CD4-positive, alpha-beta T cell (primary cell): ENCODE measurements at places on chromosomes 6 and 20.

DNA sequence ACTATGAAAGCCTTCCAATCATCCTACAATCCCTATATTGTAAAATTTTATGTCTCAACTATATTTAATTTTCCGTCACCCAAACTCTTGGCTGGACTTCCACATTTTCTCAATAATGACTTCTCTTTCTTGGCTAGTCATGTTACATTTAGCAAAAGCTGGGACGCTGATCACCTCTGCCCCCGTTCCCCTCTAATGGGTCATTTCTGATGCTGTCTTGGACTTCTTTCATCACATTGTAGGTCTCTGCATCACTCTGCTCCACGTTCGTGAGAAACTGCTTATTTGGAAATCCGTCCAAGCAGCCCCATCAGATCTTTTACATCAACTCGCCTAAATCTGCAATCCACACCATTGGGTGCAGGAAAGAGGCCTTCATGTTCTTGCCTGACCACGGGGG, 203.8 kb downstream of the MYLK4 start:
- DNase-seq: no peak

- no peak for DNase-seq
Observed at GRCh38 chr20:39596554-39596953, 634.4 kb downstream of the DHX35 start.

- no peak for DNase-seq
Observed at GRCh38 chr6:38116248-38116647, 296.7 kb downstream of the ZFAND3 start.

GRCh38 chr6:16712255-16712930, 48.9 kb downstream of the ATXN1 start:
- no peak for DNase-seq

DNA sequence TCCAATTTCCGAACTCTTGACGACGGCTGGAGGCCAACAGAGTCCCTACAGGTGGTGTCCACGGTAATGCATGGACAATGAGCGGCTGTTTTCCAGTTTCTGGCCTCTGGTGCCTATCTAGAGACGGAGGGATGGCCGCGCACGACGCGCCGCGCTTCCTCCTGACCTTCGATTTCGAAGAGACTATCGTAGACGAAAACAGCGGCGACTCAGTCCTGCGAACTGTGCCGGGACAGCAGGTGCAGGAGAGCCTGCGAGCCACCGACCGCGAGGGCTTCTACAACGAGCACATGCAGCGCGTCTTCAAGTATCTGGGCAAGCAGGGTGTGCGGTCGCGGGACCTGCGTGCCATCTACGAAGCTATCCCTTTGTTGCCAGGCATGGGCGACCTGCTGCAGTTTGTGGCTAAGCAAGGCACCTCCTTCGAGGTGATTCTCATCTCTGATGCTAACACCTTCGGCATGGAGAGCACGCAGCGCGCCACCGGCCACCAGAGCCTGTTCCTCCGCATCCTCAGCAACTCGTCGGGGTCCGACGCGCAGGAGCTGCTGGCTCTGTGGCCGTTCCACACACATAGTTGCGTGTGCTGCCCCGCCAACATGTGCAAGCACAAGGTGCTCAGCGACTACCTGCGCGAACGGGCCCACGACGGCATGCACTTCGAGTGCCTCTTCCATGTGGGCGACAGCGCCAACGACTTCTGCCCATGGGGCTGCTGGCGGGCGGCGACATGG, 169.4 kb downstream of the CDK19 start:
- DNase-seq: no peak

DNA sequence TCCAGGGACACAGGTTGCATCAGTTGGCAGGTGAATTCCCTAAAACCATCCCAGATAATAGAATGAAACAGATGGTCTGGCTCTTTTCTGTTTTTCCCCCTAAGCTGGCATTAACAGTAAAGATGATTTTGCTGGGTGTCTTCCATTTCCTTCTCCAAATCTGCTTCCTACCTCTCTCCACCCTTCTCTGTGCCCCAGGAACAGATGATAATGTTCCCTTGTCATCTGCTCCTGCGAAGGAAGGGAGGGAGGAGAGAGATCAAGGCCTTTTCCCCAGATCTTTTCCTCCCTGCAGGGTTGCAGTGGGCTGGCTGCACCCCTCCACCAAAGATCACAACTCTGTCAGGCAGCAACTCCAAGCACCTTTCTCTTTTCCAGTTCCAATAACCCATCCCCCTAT, 156.5 kb upstream of the PRDM1 start:
- DNase-seq: no peak

DNA sequence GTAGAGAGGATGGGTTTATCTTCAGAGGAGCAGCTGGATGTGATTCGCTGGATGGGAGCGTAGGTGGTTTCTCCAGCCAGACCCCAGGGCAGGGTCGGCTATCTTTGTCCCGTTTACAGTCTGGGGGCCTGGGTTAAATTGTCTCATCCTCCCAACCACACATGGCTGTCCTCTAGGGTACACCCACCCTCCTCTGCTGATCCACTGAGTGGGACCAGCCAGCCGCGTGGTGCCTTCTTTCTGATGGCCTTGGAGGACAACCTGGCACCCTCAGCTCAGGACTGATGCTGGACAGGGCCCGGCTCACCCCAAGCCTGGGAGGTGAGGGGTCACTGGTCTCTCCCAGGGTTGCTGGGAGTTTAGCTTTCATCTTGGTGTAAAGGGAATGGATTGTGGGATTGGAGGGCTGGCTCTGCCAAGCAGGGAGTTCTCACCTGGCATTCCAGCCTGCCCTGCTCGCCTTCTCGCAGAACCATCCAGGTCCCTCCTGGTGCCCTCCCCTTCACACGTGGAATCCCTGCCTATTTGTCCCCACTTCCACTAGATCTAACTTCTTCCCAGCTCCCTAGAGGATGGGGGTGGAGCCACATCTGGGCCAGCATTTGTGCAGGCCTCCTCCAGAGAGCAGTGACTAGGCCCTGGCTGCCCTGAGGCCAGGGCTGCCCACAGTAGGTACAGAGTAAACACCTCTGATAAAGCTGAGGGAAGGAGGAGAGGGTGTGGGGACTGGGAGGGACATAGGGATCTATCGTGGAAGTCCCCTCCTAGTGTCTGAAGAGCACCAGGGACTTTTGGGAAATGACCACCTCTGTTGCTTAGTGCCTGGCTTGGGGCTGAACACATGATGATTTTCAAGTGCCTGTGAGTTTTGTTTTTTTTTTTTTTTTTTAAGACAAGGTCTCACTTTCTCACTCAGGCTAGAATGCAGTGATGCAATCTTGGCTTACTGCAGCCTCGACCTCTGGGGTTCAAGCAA, 1.6 kb downstream of the ITPR3 start:
- DNase-seq: no peak

- no peak for DNase-seq
Observed at GRCh38 chr6:90040931-90041330, 146.7 kb downstream of the GJA10 start.
